ENCODE measurements at places on chromosomes 7 and 10. TPM values are rescaled to one million over a fixed set of nuclear protein-coding genes. Genes with fewer than 3 reads are reported as not detected.

AS3MT gene
- 0.26 TPM for total RNA-seq

FBXW4 gene
- total RNA-seq = 25.6 TPM

CCDC3 gene
- 0.50 TPM for total RNA-seq

SORCS1 gene
- total RNA-seq = 6.6 TPM

SLC26A3 gene
- total RNA-seq = not detected

FAS gene
- 7.3 TPM for total RNA-seq

ERVW-1 gene
- not detected for total RNA-seq

SFXN2 gene
- 13.6 TPM for total RNA-seq

SOSTDC1 gene
- not detected for total RNA-seq

LRRC18 gene
- not detected for total RNA-seq

TNKS2 gene
- total RNA-seq = 17.1 TPM

ASB10 gene
- total RNA-seq = not detected

BTBD16 gene
- total RNA-seq = 0.11 TPM

HOXA13 gene
- 0.11 TPM for total RNA-seq

HHEX gene
- 12.5 TPM for total RNA-seq

AKR1C1 gene
- 2.2 TPM for total RNA-seq

TAS2R3 gene
- 0.16 TPM for total RNA-seq

FRAT1 gene
- total RNA-seq = 4.5 TPM

CACNB2 gene
- total RNA-seq = 0.13 TPM

ASZ1 gene
- not detected for total RNA-seq

CALY gene
- total RNA-seq = not detected

PPP1R9A gene
- 13.2 TPM for total RNA-seq

IGFBP3 gene
- total RNA-seq = 159 TPM

PDGFA gene
- total RNA-seq = 11.5 TPM

TRUB1 gene
- total RNA-seq = 54.0 TPM
